Endothelial cell of coronary artery (primary cell): ENCODE measurements at places on chromosomes 4 and X. TPM values are rescaled to one million over a fixed set of nuclear protein-coding genes. Genes with fewer than 3 reads are reported as not detected.

Gene PLA2G12A
- total RNA-seq = 27.9 and 39.2 TPM in 2 replicates

Gene MAD2L1
- 11.5 and 25.0 TPM in 2 replicates for total RNA-seq

Gene NWD2
- not detected in 2 replicates for total RNA-seq

Gene SLC49A3
- total RNA-seq = 1.7 and 3.3 TPM in 2 replicates

Gene DGKK
- total RNA-seq = not detected in 2 replicates

Gene GPC3
- total RNA-seq = not detected in 2 replicates

Gene GPR78
- 0.09 TPM in 1 of 2 replicates, not detected in the other for total RNA-seq

Gene PHOX2B
- total RNA-seq = not detected in 2 replicates
